ENCODE measurements at places on chromosomes 4 and X. TPM values are rescaled to one million over a fixed set of nuclear protein-coding genes. Genes with fewer than 3 reads are reported as not detected.

Gene CNKSR2
- total RNA-seq = 3.1 TPM

Gene MAGEA8
- total RNA-seq = not detected

Gene GRID2
- not detected for total RNA-seq

Gene CXCL9
- not detected for total RNA-seq

Gene FGA
- not detected for total RNA-seq

Gene TNMD
- not detected for total RNA-seq

Gene UGT2B11
- total RNA-seq = not detected

Gene GRXCR1
- not detected for total RNA-seq

Gene AADAT
- 6.4 TPM for total RNA-seq

Gene GRPR
- total RNA-seq = 0.13 TPM

Data from articular chondrocyte of knee joint (primary cell).